GM23248 (cell line): ENCODE measurements at places on chromosomes 7 and 10.

- peak; percentile 44 for DNase-seq
These were observed 9.0 kb downstream of the IQCE start for GRCh38 chr7:2567679-2568278.

DNA sequence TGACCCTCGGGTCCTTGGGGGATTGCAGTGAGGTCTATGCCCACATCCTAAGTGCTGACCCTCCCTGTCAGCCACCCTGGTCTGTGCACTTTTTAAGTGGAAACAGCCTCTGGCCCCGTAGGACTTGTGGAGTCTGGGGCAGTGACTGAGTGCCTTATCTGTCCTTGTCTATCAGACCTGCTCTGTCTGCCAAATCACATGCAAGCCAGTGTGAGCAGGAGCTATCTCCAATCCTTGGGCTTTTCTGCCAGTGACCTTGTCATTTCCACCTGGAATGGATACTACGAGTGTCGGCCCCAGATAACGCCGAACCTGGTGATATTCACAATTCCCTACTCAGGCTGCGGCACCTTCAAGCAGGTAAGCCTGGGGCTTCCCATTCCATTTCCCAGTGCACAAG is 62.7 kb downstream of the C10orf120 start:
- no peak for DNase-seq

DNA sequence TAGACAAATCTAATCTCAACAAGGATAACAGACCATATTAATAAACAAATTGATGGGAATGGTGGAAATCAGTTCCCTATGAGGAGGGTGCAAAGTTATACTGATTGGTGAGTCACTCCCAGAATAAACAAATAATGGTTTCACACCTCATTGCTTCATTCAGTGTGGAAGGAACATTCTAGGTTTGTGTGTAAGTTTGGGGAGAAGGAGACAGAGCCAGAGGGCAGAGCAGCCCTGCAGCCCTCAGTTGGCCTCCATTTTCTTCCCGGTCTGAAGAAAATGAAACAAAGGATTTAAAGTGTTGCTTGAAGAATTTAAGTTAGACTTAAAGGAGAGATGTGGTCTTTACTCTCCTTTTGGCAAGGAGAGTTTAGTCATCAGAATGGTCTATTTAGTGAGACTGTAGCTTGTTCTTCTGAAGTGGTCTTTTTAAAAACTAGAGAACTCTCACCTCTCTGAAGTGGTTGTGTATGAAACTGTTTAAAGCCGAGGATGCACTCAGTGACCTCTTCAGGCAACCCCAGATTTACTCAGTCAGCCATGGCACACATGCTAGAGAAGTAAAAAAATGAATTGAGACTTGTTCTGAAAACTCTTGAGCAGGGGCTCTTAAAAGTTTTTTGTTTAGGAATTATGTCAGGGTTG is 27.2 kb downstream of the IKZF1 start:
- no peak for DNase-seq

DNA sequence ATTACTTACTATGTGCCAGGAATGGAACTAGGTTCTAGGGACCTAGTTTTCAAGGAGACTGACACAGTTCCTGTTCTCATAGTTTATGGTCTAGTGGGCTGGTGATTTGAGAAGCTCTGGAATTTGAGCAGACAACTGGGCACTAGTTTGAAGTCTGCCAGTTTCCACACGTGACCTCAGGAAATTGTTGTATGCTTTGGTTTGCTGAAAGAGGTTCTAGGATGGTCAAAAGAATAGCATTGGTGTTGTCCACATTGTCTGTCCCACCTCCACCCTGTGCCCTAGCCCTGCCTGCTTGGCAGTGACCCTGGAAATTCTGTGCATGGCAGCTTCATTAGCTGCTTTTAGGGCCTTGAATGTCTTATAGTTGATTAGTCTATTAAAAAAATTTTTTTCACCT is 28.7 kb downstream of the GBF1 start:
- no peak for DNase-seq

GRCh38 chr10:100735337-100736143 is 9.8 kb upstream of the PAX2 start:
- DNase-seq, result no peak

- peak; percentile 7 for DNase-seq
These were observed 196.8 kb downstream of the RNLS start for GRCh38 chr10:88386204-88386788.

DNA sequence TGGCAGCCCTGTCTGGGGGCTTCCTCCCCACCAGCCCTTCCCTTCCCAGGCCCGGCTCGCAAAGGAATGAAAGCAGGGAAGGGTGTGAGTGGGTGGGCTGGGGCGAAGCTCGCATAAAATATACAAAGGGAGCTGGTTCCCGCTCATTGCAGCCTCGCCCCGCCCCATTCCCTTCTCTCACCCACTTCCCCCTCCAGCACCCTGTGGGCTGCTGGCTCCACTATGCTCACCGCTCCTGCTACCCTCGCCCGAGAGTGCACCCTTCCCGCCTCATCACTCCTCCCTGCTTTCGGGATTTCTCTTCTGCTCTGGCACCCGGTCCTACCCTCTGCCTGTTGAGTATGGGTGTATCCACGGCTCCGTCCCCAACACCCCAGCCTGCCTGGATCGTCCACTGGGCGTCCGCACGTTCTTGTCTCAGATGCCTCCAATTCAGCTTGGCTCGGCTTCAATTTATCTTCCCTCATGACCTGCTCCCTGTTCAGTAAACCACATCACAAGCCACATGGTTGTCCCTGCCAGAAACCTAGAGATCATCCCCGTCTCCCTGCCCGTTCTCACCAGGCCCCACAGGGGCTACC is 14.4 kb upstream of the TTYH3 start:
- DNase-seq, result no peak

- DNase-seq, result no peak
These were observed 76.9 kb upstream of the KMT2C start for GRCh38 chr7:152512706-152513105.

- peak; percentile 2 for DNase-seq
These were observed 59.3 kb upstream of the PLXDC2 start for GRCh38 chr10:19756919-19757318.

DNA sequence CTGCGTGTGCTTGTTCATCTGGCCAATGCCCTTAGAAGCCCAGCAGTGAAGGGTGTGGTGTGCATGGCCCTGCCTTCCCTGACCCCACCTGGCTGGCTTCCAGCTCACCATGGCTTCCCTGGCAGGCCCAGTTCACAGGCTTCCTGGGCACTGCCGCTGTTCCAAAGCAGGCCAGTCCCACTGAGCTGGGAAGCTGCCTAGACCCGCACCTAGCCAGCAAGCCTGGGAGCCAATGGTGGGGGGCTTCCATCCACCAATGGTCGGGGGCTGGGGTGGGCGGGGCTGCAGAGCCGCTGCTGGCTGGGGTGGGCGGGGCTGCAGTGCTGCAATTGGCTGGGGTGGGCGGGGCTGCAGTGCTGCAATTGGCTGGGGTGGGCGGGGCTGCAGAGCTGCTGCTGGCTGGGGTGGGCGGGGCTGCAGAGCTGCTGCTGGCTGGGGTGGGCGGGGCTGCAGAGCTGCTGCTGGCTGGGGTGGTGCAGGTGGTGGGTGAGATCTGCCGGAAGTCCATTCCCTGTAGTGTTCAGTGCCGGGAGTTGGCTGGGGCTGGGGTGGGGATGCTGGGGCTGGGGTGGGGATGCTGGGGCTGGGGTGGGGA is 12.4 kb downstream of the CALY start:
- peak; percentile 72 for DNase-seq

DNA sequence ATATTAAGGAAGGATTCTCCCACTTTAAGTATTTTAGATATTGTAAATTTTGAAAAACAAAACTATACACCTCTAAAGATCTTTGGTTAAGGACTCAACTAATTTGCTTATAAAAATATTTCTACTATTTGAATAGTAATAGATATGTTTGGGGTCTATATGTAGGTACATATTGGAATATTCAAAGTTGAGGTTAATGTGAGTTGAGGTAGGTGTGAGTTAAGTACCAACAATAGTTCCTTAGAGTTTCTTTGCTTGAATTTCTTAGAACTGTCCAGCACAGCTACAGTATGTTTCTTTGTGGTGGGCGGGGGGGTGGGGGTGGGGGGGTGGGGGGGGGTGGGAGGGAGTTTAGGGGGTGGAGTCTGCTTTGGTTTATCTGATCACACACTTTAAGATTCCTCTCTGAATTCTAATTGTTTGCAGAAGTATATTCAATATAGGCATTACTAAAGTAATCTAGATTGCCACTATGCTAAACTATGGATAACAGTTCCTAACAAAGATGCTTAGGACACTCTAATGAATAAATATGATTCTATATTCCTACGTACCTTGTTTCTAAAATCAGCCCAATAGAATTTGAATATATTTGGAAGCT is 2.1 kb downstream of the GRM3 start:
- DNase-seq, result no peak

DNA sequence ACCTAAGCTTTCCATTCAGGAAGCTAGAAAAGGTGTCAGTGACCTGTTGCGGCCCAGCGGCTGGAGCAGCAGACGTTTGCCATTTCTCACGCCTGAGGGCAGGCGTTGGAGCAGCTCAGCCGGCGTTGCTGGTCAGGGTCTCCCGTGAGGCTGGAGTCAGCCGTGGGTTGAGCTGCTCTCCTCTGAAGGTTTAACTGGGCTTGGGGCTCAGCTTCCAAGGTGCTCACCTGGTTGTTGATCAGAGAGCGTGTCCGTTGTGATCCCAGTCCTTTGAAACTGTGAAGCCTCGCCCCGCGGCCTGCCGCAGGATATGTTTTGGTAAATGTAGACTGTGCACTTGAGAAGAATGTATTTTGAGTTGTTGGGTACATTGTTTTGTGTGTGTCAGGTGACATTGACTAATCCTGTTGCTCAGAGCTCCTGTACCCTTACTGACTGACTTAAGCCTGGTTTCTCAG is 20.6 kb upstream of the PWWP2B start:
- no peak for DNase-seq

DNA sequence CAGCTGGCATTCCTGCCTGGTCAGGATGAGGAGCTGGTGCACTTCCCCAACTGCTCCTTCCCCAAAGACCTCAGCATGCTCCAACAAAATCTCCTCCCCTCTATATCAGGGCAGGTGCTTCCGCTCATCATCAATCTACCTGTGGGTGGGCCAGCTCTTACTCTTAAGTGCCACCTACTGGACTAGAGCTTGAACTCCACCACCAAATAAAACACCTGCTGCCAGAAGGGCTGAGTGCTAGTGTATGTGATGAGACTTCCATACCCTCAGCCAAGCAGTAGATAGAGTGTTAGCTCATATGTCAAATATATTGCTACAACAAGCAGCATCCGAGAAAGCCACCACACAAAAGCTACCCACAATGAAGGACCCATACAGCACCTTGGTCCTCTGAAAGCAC is 264.3 kb downstream of the RNLS start:
- peak; percentile 2 for DNase-seq

- DNase-seq, result no peak
These were observed 158.9 kb downstream of the RTKN2 start for GRCh38 chr10:62109587-62110293.
